ENCODE measurements at places on chromosomes 7 and 10.
A peak's percentile ranks its signal among the peaks of the same experiment; 100 is the strongest.

DNA sequence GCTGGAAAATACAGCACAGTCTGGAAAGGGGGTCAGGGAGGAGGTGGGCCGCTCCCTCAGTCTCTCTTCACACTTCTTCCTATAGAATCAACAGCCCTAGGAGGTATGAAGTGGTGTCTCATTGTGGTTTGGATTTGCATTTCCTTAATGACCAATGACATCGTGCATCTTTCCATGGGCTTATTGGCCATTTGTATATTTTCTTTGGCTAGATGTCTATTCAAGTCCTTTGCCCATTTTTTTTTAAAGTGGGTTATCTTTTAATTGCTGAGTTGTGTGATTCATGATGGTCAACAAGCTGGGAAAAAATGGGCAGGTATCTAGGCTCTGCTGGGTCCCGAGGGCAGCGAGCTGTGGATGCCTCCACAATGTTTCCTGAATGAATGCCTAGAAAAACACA lies 29.1 kb downstream of the TMEM130 start:
- DNase-seq = no peak

- no peak for DNase-seq
These were observed 78.5 kb downstream of the LHPP start for GRCh38 chr10:124539935-124540641.

DNA sequence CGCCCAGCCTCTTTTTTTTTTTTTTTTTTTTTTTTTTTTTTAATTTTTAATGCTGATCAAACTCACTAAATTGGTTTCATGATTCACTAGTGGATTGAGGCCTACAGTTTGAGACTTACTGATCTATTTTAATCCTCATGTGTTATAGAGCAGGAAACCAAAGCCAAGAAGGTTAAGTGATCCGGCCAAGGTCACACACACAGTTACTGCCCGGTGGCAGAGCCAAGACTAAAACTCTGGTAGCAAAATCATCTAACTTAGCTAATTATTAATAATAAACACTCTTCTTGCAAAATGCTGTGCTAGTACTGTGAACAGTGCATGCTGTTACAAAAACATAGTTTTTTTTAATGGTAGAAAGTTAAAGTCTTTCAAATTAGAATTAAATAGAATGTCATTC lies 188.3 kb upstream of the NFE2L3 start:
- no peak for DNase-seq

GRCh38 chr10:43902842-43903241 lies 254.2 kb upstream of the ZNF32 start:
- no peak for DNase-seq

- no peak for DNase-seq
These were observed 968 bp downstream of the NOLC1 start for GRCh38 chr10:102153093-102153620.

DNA sequence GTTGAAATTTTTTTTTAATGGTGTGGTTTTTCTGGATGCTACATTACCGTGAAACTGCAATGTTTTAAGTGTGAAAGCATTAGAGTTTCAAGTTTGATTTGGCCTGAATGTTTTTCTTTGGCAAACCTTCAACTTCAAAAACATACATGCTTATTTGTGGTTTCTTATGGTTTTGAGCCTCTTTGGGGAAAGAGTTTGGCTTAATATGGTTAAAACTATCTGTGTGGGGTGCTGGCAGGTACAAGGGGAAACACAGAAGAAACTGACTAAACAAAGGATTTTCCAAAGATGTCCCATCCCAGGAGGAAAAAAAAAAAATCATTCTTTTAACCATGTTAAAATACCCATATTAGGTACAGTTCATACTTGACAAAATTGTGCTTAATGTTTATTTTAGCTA lies 121.1 kb downstream of the HGF start:
- DNase-seq = no peak

GRCh38 chr10:92965314-92965713 lies 95.3 kb upstream of the CYP26C1 start:
- no peak for DNase-seq

GRCh38 chr10:92822060-92822634 lies 26.2 kb upstream of the EXOC6 start:
- DNase-seq = no peak

DNA sequence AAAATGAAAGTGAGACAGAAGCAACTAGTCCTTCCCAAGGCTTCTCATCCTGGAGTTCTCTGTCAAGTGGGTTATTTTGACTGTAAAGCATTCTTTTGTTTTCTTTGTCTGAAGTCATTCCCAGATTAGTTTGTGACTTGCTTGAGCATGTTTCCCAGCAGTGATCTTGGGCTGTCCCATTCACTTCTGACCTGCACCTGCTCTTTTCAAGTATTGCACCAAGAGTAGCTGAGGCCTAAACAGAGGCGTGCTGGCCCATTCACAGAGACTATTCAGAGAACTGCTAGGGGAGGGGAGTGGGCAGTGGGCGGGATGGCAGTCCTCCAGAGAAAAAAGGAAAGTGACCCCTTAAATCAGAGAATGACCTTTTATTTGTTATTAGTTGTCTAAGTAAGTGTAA lies 61.3 kb downstream of the CACNA2D1 start:
- DNase-seq = no peak

GRCh38 chr10:43258562-43259212 lies 8.2 kb downstream of the RASGEF1A start:
- no peak for DNase-seq

DNA sequence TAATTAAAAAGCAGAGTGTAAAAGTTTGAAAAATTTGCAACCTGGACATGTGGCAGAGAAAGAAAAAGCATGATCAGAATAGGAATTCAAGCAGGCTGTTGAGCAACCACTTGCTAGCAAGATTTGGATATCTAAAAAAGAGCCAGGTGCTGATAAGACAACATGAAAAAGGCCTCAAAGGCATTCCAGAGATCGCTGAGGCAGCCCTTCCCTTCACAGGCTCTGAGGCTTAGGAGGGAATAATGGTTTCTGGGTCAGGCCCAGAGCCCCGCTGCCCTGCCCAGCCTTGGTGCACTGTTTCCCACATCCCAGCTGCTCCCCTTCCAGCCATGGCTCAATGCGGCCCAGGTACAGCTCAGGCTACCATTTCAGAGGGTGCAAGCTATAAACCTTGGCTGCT lies 64.1 kb upstream of the EEPD1 start:
- no peak for DNase-seq

DNA sequence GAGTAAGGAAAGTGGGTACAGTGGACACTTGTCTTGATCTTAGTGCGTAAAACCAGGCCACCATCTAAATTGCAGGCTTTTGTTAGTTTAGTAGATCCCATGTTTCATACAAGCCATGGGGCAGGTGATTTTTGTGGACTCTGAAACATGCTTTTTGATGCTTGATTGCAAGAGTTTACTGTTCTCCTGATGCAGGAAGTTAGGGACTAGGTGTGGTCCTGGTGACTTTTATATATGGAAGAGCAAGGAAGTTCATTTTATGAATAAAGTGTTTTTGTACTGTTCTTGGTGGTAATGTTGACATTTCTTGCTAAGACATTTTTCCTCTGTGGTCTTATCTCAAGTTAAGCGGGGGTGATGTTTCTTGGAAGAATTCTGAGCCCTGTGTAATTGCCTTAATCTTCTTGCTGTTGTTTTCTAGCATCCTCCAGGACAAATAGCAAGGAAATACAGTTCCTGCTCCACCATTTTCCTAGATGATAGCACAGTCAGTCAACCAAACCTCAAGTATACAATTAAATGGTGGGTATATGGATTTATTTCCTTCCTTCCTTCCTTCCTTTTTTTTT lies 89.0 kb upstream of the GJD4 start:
- no peak for DNase-seq

DNA sequence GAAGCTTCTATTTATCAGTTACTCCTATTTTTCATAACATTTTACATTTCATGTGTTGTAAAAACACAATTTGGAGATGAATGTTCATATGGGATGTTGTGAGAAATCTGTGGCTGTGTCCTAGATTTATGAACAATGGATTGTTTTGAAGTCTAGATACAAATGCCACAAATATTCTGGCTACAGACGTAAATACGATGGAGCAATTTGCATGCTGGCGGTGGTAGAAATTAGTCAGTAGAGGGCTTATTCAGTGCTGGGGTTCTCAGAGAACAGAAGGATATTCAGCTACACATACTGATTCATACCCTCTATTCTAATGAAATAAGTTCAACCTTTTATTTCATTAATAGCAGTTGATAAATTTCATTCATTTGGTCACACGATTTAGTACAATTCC lies 48.8 kb downstream of the PLPP4 start:
- DNase-seq = no peak

DNA sequence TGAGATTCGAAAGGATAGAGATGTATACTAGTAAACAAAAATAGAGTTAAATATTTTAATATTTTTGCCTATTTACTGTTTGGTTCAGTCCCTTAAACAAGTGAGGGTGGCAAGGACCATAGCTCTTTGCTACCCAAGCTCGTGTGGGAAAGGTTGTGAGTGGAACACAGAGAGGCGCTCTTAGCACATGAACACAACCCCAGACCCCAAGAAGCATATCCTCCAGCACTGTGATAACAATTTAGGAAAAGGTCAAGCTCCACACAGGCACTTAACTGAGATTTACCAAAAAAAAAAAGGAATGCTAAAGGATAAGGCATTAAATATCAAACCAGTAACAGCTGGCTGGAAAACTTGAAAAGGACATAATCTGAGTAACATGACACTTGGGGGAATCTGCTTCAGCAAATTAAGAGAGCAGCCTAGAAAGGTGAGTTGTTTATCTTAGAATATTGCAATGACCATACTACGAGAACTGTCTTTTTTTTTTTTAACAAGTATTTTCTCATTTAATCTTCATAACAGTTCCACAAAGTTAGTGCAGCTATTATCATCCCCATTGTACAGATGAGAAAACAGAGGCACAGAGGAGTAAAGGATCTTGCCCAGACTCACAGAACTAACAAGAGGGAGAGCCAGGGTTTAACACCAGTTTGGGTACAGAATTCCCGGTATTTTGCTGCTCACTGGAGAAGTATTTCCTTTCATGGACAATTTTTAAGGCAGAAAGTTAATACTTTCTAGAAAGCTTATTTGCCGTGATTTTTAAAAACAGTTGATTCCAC lies 303.5 kb upstream of the AOAH start:
- DNase-seq = no peak

DNA sequence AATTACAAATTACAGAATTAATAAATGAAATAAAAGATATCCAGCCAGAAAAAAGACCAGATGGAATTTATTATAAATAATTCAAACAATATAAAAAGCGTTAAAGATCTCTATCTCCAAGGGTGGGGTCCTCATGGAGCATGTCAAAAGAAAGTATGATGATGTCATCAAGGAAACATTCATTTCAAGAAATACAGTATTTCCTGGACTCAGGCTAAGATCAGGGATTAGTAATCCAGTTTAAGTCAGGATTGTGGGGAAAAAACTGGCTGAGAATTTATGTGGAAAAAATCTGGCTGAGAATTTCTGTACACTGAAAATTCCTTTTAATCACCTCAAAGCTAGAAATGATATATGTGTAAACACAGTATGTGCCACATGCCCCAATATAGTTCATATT lies 1075.3 kb downstream of the XPNPEP1 start:
- DNase-seq = no peak

GRCh38 chr7:130929896-130930659 lies 196.1 kb upstream of the KLF14 start:
- no peak for DNase-seq

DNA sequence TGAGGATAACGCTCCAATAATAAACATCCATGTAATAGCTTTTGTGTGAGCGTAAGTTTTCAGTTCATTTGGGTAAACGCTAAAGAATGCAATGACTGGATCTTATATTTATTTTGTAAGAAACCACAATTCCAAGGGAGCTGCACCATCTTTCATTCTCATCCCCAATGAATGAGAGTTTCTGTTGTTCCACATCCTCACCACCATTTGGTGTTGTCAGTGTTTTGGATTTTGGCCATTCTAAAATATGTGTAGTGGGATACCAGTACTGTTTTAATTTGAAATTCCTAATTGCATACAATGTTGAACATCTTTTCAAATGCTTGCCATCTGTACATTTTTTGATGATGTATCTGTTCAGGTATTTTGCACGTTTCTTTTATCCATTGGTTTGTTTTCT lies 50.9 kb upstream of the SEMA3D start:
- DNase-seq = no peak

- DNase-seq = no peak
These were observed 206.7 kb downstream of the KIAA1217 start for GRCh38 chr10:24415455-24416125.

DNA sequence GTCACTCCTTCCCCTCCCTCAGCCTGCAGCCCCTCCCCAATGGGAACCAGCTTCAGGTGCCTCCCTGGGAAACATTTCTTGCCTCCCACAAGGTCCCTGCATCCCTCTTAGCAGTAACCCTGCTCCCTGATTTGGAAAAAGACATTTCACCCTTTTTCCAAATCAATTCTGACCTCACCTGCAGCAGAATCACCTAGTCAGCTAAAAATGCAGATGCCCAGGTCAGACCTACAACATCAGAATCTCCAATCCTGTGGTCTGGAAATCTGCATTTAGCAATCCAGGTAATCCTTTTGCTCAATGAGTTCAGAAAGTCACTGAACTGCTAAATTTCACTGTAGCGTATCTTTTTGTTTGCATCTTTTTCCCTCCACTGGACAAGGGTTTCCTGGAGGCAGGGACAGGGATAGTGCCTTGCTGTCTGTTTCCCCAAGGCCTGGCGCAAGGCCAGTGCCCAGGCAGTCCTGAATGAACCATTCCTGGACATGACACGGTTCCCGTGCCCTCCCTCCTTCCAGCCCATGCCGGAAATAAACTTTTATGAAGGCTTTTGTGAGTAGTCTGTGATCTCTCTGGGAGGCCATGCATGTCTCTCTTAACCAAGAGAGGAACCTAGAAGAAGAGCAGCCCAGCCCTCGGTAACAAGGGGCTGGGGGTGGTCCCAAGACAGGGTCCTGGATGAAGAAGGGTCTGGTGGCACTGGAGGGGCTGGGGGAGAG lies 44.0 kb downstream of the COL13A1 start:
- DNase-seq = no peak

DNA sequence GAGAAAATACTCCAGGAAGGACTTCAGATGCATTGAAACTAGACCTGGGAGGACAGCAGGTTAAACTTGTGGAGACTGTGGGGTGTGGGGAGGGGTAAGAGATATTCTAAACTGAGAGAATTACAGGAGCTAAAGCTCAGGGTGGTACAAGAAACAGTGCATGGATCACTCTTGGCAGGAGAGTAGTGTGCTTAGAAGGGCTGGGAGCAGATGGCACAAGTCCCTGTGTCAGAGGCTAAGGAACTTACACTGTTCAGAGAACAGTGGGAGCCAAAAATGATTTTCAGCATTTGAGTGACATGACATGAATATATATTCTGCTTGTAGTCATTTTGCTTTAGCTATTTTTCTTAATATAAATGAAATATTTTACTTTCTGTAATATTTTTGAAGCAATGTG lies 36.0 kb upstream of the LAMB1 start:
- no peak for DNase-seq

DNA sequence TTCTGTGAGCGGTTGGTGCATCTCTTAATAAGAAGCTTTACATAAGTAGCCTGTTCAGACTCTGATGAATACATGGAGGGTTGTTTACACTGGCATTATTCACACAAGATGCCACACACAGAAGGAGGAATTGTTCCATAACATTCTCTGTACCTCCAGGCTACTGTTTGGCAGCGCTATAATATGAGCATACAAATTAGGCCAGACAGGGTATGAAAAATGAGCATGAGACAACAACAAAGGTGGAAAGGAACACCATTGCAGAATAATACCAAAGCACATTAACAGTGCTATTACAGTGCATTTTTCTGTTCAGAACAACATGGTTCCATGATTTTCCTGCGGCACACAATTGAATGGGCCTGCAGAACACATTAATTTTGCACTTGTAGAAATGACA lies 417.2 kb upstream of the C7orf33 start:
- DNase-seq = peak; percentile 97
